ENCODE measurements at places on chromosomes 2 and 18.

DNA sequence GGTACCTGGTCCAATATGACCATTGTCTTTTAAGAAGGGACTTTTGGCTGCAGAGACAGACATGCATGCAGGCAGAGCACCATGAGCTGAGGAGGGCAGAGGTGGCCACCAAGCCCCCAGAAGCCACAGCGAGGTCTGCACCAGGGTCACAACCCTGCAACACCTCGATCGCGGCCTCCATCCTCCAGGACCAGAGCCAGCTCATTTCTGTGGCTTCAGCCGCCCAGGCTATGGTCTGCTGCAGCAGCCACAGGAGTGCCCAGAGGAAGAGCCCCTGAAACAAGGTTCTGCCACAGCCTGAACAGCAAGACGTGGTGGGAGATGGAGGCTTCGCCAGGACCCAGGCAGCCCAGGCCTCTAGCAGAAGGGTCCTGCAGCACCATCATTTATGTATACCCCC lies 53.9 kb downstream of the ANKMY1 start:
- DNase-seq, result peak; percentile 6

DNA sequence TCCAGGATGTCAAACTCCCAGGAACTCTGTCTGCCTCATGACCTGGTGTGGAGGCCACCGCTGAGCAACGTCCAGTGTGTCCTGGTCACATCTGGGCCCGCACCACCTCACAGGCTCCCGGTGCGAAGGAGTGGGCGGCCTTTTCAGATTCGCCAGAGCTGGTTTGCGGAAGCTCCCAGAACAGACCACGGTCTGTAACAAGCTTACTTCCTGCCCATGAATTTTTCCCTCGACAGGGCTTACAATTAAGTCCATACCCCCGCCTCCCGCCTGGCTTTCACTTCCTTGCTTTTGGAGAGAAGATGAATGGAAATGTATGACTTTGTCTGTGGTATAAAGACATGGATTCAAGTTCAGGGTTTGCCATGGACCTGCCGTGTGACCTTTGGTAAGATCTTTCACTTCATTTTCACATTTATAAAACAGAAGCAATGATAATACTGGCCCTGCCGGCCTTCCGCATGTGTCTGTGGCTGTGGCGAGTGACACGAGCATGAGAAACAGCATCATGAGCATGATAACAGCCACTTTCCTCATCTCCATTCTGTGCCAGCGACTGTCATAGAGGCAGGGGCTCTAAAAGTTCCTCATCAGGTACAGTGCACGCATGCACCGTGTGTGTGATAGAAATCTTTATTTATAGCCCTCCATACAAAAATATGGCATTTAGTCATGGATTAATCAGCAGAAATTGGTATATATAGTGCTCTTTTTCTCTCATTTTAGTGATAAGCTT lies 31.0 kb upstream of the KCNF1 start:
- no peak for DNase-seq

DNA sequence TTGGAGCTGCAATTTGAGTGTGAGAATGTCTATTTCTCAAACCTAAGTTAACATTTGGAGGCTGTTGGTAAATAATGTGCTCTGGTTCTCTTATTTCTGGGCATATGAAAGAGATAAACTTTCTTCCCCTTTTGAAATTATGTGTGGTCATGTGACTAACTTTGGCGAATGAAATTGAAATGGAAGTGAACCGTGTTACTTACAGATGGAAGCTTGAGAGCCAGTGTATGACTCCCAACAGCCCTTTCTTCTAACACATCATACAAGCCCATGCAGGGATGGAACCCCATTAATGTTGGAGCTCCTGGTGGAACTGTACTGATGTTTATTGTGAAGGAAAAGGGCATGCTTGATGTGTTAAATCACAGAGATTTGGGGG lies 725.8 kb downstream of the TSN start:
- DNase-seq, result no peak

DNA sequence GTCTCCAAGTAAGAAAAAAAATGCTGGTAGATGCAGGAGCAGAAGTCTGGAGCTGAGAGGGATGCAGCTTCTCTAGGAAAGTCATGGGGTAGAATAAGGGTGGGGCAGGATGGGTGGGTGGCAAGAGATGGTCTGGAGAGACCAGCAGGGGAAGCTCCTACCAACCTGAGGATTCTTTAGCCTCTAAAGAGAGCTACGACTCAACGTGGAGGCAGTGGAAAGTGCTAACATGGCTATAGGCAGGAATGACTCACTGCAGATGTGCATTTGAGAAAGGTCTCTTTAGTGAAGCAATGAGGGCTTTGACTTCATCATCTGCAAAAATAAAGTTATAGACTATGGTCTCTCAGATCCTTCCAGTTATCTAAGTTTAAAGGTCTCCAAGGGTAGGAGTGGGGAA lies 722.8 kb upstream of the RAB6C start:
- DNase-seq, result no peak

DNA sequence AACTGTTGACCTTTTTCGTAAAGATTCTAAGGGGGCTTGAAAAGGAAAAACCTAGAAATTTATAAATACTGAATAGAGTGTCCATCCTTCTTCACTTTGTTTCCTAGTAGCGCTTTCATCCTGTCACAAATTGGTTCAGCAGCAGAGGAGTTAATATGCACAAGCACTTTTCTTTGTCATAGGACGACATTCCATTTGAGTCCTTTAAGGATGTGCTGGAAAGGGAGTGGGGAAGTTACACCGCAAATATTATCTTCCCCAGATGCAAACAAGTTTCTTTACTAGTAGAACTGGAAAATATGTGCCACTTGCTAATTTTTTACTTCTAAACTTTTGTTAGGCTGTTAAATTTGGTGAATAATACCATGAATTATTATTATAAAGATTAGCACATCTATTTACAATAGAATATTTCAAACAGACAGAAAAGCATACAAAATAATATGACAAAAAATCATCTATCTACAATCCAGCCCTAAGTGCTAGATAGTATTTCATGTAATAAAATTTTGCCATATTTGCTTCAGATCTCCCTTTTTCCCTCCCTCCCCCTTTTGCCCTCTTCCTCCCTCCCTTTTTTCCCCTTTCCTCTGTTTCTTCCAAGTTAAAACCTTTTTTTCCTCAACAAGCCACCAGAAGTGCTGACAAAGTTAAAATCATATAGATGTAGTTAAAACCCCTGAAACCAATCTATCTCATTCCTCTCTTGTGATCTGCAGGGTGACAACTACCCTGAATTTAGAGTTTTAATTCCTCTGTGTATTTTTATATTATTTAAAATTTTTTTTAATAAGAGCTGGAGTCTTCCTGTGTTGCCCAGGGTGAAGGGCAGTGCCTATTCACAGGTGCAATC lies 50.5 kb upstream of the MAP4K3 start:
- no peak for DNase-seq

DNA sequence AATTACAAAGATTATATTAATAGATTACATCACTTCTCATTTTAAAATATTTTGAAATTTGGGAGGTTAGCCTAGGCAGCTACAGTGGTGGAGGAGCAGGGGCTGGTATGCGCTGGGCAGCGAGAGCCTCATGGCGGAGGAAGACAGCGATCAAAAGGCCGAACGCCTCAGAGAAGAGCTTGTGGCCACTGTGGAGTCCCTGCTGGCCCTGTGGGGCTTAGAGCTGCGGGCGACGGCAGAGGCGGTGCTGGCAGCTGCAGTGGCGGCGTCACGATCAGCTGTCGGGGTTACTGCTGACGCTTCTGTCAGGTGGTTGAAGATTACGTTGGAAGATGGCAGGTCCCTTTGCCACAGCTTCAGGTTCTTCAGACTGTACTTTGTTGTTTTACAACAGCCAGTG lies 87.4 kb downstream of the ROCK2 start:
- DNase-seq, result no peak

GRCh38 chr2:107738266-107738665 lies 88.4 kb upstream of the RGPD4 start:
- DNase-seq, result no peak

GRCh38 chr18:57910134-57910533 lies 107.0 kb upstream of the ATP8B1 start:
- DNase-seq, result no peak

DNA sequence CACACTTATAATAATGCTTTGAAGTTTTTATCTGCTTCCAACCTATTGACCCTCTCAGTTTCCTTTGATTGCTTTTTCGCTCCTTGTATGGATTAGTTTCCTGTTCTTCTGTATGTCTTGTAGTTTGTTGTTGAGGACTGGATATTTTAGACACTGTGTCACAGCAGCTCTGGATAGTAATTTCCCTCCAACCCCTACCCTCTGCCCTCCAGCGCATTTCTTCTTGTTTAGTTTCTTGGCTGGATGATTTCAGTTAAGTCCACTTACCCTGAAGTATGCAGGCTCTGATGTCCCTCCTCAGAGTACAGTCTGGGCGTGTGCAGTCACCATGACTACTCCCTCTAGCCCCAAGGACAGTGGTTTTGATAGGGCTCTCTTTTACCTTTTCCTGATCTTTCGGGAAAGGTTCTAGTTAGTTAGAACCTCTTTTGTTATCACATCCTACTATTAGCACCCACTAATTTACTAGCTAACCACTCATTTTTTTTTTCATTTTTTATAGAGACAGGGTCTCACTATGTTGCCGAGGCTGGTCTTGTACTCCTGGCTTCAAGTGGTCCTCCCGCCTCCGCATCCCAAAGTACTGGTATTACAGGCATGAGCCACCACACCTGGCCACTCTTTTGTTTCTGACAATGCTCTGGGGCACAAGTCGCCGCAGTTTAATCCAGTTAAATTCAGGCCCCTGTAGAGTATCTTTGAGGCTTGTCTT lies 16.3 kb upstream of the LYG1 start:
- no peak for DNase-seq

DNA sequence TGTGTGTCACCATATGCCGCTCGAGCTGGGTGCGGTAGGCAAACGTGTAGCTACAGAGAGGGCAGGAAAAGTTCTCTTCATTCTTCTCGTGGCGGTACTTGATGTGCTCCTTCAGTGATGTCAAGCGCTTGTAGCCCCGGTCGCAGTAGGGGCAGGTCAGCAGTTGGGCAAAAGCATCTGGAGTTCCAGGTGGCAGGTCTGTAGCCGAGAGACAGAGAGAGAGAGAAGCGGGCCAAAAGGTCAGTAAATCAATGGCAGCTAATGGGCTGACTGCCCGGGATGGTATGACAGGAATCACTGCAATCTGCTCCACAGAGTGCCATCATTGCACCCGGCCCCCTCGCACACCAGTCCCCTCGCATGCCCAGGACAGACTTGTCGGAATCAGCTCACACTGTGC lies 116.0 kb downstream of the ZEB2 start:
- no peak for DNase-seq

GRCh38 chr18:58230438-58231179 lies 186.6 kb downstream of the NEDD4L start:
- no peak for DNase-seq

DNA sequence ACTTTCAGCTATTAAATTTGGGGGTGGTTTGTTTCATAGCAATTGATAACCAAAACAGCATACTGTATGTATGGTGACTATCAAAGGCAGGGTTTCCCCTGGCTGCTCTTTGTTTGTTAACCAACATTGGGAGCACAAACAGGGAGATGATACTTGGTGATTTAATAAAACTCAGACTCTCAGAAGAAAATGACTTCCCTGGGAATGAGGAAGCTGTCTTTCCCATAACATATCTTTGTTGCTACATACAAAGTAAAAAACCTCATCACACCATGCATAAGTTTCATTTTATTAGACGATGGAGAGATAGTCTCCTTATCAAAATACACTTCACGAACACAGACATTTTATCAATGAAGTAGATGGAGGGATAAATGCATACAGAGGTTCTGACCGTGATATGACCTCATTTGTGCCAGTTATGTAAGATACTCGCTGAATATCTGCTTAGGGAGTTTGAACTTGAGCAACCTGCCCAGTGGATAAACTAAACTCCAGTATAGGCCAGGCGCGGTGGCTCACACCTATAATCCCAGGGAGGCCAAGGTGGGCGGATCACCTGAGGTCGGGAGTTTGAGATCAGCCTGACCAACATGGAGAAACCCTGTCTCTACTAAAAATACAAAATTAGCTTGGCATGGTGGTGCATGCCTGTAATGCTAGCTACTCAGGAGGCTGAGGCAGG lies 3.8 kb upstream of the NFE2L2 start:
- no peak for DNase-seq

DNA sequence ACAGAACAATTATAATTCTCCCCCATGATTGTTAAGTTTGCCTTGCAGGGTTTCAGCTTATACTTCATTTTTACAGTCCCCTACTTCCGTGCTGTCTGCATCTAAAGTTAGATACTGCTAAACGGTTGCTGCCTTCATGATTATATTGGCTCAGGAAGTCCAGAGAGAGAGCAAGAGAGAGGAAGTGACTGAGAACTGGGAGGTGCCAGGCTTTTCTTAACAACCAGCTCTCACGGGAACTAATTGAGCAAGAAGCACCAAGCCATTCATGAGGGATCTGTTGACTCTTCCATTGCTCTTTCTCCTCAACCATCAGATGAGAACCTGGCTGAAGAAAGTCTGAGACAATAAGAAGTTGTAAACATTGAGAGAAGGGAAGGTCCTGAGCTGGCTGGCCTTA lies 125.5 kb upstream of the SIX2 start:
- no peak for DNase-seq

DNA sequence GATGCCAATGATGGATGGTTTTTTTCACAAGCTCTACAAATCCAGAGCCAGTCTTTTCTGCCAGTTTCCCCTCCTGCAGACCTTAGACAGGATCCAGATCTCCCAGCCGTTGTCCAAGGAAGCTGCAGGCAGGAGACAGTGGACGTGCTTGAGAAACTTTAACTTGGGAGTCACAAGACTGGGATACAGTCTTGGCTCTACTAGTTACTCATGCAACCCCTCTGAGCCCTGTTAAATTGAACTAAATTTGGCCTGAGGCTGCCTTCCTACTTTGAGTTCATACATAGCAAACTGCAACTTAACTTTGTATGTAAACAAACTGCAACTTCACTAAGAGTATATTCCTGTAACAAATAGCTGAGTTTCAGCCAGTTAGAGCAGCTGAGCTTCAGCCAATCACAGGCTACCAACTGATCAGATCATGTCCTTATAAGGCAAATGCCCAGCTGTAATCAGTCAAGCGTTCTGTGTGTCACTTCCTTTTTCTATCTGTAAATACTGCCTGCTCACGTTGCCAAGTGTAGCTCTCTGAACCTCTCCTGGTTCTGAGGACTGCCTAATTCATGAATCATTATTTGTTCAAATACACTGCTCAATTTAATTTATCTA lies 140.9 kb downstream of the CAPN13 start:
- DNase-seq, result no peak

GRCh38 chr2:202680512-202680911 lies 45.7 kb downstream of the FAM117B start:
- no peak for DNase-seq

DNA sequence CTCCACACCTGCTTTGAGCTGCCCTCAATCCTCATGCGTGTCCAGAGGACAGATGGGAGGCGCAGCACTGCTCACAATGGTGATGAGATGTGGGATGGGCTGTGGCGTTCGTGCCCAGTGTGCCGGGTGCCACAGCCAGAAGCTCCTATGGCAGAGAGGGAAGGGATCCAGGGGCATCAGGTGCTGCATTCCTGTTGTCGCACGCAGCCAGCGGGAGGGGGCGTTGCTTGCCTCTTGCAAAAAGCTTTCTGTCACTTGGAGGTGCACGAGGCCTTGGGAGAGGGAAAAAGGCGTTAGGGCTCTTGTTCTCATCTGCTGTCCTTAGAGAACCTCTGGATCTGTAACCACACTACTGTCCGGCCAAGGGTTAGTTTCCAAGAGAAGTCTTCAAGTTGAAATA lies 29.2 kb upstream of the ALLC start:
- no peak for DNase-seq
